ENCODE measurements at places on chromosomes 7 and 10.

- peak; percentile 84 for DNase-seq
Measured at GRCh38 chr10:126017961-126018560, 121.7 kb downstream of the FANK1 start.

- no peak for DNase-seq
Measured at GRCh38 chr7:90788052-90788451, 191.9 kb downstream of the CDK14 start.

- no peak for DNase-seq
Measured at GRCh38 chr7:146542101-146542500, 425.5 kb downstream of the CNTNAP2 start.

- DNase-seq: peak; percentile 63
Measured at GRCh38 chr7:99740573-99741440, 5.8 kb upstream of the CYP3A7 start.

GRCh38 chr10:3654980-3655379, 130.0 kb downstream of the KLF6 start:
- DNase-seq: no peak

- DNase-seq: peak; percentile 53
Measured at GRCh38 chr10:90751107-90751997, 106.5 kb downstream of the HTR7 start.

GRCh38 chr10:31921031-31921430, 7.6 kb downstream of the ARHGAP12 start:
- no peak for DNase-seq

DNA sequence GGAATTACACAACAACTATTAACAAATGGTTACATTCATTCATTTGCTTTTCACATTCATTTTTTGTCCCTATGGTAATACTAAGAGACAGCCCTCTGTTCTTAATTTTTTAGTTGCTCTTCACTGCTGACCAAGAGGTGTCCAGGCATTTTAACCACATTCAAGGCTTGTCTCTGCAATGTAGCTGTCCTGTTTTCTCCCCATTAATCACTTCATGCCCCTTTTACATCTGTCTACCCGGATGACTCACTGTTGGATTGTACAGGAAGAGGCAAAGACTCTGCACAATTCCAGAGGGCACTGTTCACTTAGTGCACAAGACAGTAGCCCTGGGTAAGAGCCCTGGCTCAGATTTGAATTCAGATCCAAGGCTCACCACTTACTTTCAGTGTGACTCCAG, 168.5 kb downstream of the NOC3L start:
- no peak for DNase-seq

GRCh38 chr10:340646-341045, 205.4 kb downstream of the ZMYND11 start:
- no peak for DNase-seq

GRCh38 chr10:3417096-3417495, 244.5 kb upstream of the PITRM1 start:
- DNase-seq: no peak

DNA sequence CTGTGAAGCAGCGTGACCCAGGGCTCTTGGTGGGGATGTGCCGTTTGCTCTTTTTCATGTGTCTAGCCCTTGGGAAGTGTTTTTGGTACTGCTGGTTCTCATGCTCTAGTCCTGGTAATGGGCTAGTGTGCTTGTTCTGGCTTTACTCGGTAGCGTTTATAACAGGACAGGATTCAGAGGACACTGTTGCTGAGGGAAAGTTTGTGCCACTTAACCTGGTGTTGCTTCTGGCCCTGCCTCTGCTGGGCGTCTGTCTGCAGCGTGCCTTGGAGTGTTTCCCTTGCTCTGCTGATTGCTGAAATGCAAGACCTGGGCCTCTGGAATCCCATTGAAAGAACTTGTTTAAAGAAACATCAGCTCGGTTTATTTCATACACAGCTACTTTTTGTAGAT, 35.0 kb downstream of the INPP5A start:
- DNase-seq: peak; percentile 36

- no peak for DNase-seq
Measured at GRCh38 chr10:51075873-51076229, 1.6 kb downstream of the PRKG1 start.

- no peak for DNase-seq
Measured at GRCh38 chr7:128841921-128842673, 11.9 kb downstream of the FLNC start.

DNA sequence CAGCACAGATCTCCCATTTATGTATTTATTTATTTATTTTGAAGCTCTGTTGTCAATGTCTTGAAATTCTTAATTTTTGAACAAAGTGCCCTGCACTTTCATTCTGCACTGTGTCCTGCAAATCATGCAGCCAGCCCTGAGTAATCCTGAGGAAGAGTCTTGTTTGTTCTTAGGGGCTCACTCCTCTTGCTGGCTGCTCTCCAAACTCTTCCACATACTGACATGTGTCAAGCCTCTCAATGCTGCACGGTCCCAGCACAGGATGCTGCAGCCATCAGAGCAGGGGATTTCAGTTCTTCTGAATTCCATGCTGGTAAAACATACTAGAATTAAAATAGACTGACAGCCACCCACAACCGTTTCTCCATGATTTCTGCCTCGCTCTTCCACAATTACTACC, 207.2 kb downstream of the PARD3 start:
- DNase-seq: no peak

Data from fibroblast of villous mesenchyme (primary cell).